NCI-H460 (cell line): ENCODE measurements at places on chromosomes 12 and 14.

DNA sequence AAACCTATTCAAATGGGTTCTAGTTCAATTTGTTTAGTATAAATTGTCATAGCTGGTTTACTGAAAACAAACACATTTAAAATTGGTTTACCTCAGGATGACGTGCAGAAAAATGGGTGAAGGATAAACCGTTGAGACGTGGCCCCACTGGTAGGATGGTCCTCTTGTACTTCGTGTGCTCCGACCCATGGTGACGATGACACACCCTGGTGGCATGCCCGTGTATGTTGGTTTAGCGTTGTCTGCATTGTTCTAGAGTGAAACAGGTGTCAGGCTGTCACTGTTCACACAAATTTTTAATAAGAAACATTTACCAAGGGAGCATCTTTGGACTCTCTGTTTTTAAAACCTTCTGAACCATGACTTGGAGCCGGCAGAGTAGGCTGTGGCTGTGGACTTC lies 8.3 kb downstream of the CALM1 start:
- no peak for DNase-seq

DNA sequence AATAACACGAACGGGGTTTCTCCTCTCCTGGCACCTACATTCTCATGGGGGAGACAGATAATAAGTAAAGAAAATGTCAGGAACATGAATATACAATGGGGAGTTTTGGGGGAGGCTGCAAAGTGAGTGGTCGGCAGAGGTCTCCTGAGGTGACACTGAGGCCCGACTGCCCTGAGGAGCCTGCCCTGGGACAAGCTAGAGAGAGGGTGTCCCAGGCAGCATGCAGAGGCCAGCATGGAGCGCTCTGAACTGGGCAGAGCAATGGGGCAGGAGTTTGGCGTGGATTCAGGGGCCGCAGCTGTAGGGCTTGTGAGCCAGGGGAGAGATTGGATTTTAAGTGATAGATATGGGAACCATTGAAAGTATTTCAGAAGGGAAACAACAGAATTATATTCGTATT lies 320.5 kb downstream of the CACNA1C start:
- DNase-seq, result no peak

DNA sequence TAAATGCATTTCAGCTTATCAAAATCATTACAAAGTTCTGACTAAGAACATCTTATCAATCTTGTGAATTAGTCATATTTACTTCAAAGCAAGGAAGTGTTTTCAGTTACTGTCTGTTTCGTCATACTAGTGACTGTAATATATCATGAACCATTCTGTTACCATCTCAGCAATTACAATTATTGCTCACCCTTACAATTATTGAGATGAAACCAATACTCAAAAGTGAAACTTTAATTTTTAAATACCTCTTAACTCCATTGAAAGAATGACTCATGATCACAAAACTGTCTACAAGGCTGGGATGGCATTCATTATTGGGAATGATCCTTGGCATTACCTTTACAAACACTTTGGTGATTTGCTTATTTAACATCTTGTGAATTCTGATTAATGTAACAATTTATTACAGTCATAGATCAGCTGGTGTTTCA lies 90.3 kb downstream of the RPS6KA5 start:
- peak; percentile 80 for DNase-seq

GRCh38 chr14:66361013-66361412 lies 125.2 kb upstream of the CCDC196 start:
- DNase-seq, result no peak

DNA sequence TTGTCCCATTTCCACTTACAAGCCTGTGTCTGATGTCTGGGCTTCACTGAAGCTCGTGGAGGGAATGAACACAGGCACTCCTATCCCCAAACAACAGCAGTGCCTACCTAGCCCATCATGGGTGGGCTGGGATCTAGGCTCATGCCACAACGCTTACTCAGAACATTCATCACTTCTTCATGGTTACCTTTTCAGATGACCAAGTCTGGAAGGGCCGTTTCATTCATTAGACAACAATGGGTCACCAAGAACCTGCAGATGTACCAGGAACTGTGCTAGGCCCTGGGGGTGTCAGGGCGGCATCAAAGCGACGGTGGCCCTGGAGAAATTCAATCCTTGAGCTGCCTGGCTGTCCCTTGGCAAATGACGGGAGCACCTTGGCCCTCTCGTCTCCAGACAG lies 64.9 kb upstream of the FZD10 start:
- DNase-seq, result no peak

GRCh38 chr12:124753228-124753591 lies 110.5 kb downstream of the SCARB1 start:
- DNase-seq, result no peak

DNA sequence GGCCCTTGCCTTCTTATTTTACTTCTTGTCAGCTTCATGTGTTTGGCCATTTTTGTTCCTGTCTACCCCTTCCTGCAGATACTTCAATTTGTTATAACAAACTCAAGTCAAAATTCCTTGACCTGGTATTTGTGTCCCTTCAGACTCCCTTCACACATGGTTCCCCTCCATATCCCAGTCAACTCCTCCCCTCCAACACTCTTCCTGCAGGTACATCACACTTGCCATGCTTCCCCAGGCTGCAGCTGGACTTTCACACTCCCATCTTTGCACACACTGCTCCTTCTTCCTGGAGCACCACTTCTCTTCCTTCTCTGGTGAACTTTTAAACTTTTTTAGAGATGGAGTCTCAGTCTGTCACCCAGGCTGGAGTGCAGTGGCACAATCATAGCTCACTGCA lies 18.9 kb upstream of the FIGNL2 start:
- DNase-seq, result no peak

GRCh38 chr14:29799464-29800095 lies 128.1 kb downstream of the PRKD1 start:
- no peak for DNase-seq

- no peak for DNase-seq
Observed at GRCh38 chr14:99687284-99688209, 3.4 kb downstream of the CYP46A1 start.

- no peak for DNase-seq
Observed at GRCh38 chr14:77864085-77864484, 64.2 kb downstream of the ADCK1 start.

DNA sequence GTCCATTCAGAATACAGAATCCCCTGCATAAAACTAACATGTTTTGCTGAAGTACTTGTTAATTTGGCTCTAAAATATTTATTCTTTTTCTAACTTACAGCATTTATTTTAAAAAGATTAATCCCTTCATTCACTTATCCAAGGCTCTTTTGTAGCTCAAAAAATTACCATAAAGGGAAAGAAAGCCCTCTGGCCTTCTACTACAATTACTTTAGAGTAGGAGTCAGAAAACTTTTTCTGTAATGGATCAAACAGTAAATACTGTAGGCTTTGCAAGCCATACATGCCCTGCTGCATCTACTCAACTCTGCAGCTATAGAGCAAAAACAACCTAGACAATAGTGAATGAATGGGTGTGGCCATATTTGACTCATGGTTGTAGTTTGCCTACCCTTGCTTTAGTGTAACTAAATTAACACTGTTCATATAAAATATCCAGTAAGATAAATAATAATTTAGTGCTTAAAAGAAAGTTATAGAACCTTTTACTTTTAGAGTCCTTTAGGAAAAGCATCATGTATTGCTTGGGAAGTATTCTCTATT lies 74.2 kb upstream of the ZFP36L1 start:
- DNase-seq, result no peak

DNA sequence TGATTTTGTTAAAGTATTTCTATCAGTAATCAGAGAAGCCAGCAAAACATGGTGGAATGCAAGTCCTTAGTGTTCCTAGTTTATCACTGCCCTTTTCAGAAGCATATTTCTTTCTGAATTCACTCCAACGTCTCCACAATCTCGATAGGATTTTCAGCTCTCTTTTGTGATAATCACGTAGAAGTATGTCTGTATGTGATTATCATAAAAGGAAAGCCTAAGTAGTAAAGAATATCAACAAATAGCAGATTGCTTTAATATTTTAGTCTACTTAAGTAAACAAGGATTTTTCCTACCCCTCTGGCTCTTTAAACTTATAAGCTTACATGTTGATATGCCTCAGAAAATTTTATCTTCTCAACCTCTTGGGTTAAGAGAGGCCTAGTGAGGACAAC lies 147.4 kb upstream of the NUDT4 start:
- DNase-seq, result peak; percentile 12

GRCh38 chr14:72665259-72665658 lies 228.6 kb downstream of the DPF3 start:
- DNase-seq, result no peak

DNA sequence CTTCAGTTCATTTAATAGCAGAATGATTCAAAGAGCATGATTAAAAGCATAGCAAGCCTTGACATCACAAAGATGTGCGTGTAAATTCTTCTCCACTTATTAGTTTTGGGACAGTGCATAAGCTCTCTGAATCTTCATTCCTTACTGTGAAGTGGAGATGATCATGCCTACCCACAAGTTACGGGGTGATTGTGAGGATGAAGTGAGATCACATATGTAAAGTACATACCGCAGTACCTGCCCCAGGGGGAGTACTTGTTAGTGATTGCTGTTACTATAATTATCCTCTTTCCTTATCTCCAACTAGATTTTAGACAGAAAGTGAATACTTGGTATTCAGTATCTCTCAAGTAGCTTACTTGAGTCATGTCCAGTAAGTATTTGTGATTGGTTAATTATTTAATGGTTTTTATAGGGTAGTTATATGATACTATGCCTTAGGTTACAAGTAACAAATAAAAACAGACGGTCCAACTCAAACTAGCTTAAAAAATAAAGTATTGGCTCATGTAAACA lies 6.0 kb downstream of the RAD9B start:
- no peak for DNase-seq

- DNase-seq, result no peak
Observed at GRCh38 chr14:60003991-60004390, 84.0 kb downstream of the LRRC9 start.

DNA sequence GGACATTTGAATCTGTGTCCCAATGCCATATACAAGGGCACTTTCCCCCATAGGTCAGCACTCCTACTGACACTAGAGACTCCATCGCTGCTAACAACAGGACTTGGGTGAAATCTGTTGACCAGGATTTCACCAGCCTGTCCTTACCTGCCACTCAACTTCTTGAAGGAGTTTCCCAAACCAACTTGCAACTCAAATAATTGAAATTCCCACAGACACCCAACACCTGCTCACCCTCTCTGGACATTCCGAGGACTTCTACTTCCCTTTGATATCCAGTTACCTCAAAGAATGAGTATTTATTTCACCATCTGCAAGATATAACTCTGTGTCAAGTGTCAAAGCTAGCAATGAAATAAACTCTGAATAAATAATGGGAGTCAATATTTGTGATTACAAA lies 44.6 kb downstream of the LLPH start:
- no peak for DNase-seq

GRCh38 chr14:31977001-31977556 lies 100.0 kb upstream of the ARHGAP5 start:
- DNase-seq, result no peak

GRCh38 chr14:89037065-89037464 lies 212.6 kb downstream of the TTC8 start:
- DNase-seq, result no peak

DNA sequence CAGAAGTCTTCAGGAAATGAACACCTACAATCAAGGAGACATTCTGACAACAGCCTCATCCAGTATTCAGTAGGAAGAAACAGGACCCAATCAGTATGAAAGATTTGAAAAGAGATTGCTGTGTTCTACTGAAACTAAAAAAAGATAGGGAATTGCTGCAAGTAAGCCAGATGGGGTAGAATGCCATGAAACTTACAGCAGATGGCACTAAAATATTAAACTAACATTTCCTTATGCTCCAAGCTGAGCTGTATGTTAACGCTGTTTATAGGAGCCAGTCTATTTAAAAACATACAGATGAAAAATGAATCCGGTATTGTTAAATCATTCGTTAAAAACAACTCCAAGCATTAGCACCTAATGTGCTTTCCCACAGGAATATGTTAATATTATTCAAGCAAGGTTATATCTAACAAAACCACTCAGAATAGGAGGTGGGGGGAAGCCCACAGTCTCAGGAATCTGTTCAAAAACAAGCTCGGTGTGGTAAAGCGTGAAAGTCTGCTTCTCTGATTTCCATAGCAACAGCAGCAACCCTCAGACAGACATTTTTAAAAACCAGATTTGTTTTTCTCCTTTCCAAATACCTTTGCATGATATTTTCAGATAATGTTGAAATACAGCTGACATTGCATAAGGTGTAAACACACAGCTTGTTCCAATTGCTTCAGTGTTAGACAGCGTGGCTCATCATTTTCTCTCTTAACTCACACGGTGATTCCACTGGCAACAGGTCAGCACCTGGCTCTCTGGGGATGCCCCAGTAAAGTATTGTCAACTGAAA lies 131.4 kb upstream of the CCDC175 start:
- no peak for DNase-seq

DNA sequence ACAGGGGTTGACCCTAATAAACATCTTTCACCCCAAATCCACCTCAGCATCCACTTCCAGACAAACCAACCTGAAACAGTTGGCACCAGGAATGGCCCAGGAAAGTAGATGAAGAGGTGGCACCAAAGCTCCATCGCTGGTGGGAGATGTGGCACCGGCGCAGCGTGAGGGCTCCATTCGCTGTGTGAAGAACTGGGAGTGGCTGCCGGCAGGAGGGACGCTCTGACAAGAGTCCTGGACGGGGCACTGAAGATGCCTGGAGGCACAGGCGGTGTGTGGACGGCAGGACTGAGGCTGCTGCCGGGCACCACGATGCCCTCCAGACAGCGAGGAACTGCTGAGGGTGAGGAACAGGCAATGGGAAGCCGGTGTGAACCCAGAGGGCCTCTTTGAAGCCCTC lies 29.3 kb downstream of the DIO3 start:
- DNase-seq, result no peak

- DNase-seq, result no peak
Observed at GRCh38 chr14:90510159-90510558, 113.3 kb downstream of the CALM1 start.

- DNase-seq, result peak; percentile 44
Observed at GRCh38 chr12:53999559-54000115, 324 bp upstream of the HOXC9 start.

GRCh38 chr14:76525106-76525821 lies 149.3 kb downstream of the ESRRB start:
- no peak for DNase-seq

- DNase-seq, result peak; percentile 46
Observed at GRCh38 chr12:98998697-98999299, 353.7 kb downstream of the APAF1 start.

GRCh38 chr14:51733147-51733546 lies 81.4 kb downstream of the FRMD6 start:
- no peak for DNase-seq

DNA sequence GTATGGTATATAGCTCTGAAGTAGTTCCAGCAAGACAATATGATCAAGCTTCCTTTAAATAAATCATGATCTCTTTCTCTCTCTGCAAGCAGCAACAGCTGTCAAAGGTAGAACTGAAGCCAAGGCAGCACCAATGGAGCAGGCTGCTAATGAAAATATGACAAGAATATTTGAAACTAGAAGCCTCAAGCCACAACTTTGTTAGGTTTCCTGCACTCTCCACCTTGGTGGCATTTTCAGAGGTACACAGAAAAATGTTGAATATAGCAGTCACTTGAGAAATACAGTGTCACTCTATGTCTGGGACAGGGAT lies 43.8 kb upstream of the PSMA6 start:
- DNase-seq, result no peak
